ENCODE measurements at places on chromosomes 3 and 15.

GRCh38 chr3:1798711-1799405 lies 299.8 kb upstream of the CNTN4 start:
- no peak for DNase-seq

GRCh38 chr3:16534640-16535262 lies 21.3 kb upstream of the RFTN1 start:
- DNase-seq, result no peak

GRCh38 chr3:145251311-145251710 lies 909.7 kb downstream of the PLOD2 start:
- DNase-seq, result no peak

GRCh38 chr15:101499863-101500713 lies 10.6 kb upstream of the PCSK6 start:
- no peak for DNase-seq

- DNase-seq, result no peak
Observed at GRCh38 chr15:63473749-63473998, 30.7 kb upstream of the USP3 start.

- no peak for DNase-seq
Observed at GRCh38 chr3:146640955-146641867, 36.1 kb upstream of the PLSCR5 start.

GRCh38 chr3:157369727-157370421 lies 66.8 kb upstream of the PTX3 start:
- no peak for DNase-seq

GRCh38 chr3:167743799-167744198 lies 8.3 kb downstream of the SERPINI1 start:
- no peak for DNase-seq

DNA sequence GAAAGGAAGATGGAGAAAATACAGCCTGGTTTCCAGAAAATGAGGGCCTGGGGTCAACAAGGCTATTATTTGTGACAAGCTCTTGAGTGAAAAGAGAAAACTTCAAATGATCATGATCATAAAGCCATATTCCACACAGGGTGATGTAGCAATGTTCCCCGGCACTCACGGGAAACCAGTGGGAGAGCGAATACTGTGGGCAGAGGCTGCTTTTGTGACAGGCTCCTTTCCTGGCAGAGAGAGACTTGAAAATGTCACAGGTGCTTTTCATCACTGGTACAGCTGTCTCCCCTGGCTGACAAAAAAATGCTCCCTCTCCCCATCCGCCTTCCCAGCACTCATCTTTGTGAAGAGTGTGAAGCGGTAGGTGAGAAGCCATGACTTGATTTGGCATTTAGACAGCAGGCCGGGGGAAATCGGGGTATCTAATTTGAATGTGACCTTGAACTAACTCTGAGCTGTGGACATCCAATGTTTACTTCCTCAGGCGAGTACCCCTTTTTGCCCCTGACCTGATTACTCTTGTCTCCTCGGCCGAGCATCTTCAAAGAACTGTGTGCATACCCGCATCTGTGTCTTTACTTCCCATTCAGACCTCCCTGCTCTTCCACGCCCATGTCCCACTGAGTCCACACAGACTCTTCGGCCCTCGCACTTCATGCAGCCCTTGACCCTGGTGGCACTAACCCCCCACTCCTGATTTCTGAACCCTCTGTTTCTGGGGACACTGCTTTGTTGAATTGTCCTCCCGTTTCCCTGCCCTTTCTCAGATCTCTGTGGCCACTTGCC lies 23.2 kb downstream of the CA12 start:
- DNase-seq, result no peak

DNA sequence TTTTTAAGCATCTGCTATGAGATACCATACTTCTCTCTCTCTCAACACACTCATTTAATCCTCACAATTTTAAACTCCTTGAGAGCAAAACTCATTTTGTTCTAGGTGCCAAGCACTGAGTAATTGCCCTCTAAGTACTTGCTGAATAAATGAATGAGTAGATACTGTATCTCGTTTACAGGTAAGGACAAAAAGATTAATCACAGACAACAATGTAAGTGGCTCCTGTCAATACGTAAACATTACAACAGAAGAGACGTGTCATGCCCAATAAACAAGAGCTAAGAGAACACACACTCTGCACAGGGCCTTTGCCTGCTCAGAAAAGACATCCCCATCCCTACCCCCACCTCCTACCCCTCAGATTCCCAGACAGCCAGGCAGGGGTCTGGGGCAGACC lies 59.8 kb downstream of the CHSY1 start:
- DNase-seq, result no peak

Data from stimulated activated CD8-positive, alpha-beta memory T cell treated with anti-CD3 and anti-CD28 coated beads, Interleukin-4, amount 100 ng/mL, for 1 hour (primary cell).